ENCODE measurements at places on chromosomes 13 and 19.
A peak's percentile ranks its signal among the peaks of the same experiment; 100 is the strongest.

GRCh38 chr13:72839831-72840426 lies 58.0 kb downstream of the PIBF1 start:
- DNase-seq: no peak

DNA sequence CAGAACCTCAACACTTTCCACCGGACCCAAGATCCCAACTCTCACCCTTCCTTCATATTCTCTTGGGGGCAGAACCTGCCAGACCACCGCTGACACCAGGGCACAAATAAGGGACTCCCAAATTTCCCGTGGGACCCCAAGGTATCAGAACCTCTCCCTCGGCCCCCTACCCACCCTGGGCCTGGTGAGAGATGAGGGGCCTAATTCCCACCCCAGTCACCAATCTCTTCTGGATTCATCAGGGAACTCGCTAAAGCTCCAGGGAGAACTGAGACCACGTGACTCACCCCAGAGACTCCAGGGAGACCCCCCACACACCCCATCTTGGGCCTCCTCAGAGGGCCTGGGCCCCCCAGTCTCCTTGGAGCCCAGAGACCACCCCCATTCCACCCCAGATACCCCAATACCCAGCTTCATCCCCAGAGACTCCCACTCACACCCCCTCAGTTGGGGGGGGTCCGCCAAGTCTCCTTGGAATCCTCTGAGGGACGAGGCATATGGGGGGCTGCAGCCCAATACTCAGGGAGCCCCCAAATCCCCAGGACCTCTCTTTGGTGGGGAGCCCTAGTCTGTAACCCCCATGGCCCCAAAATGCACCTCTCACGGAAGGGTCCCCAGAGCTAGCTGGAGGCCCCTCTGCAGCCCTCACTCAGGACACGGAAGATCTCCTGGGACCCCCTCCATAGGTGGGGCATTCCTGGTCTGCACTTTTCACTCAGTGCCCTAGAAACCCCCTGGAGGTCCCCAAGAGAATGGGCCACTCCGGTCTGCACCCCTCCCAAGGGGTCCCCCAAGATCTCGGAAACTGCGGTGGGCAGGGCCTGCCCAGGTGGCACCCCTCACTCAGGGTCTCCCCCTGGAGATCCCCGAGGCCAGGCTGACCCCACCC lies 1.6 kb downstream of the LMNB2 start:
- no peak for DNase-seq

GRCh38 chr13:80677227-80677626 lies 336.3 kb upstream of the SPRY2 start:
- DNase-seq: no peak

DNA sequence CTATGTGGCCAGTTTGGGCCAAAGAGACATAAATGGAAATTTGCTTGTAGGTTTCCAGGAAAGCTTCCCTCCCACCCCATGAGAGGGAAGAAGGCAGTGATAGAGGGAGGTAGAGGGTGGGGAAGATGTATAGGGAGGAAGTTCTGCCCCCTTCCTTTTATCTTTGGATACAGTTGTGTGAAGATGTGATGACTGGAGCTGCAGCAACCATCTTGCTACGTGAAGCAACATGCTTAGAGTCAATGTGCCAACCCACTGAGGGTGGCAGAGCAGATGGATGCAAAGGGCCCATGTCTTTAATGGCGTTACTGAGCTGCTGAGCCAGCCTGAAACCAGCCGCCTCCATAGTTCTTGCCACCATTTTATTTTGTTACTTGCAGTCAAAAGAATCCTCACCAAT lies 10.7 kb downstream of the VSIG10L start:
- no peak for DNase-seq

GRCh38 chr19:57812226-57812625 lies 2.5 kb downstream of the ZNF552 start:
- no peak for DNase-seq

GRCh38 chr13:64633948-64634347 lies 2596.2 kb downstream of the PCDH9 start:
- no peak for DNase-seq

DNA sequence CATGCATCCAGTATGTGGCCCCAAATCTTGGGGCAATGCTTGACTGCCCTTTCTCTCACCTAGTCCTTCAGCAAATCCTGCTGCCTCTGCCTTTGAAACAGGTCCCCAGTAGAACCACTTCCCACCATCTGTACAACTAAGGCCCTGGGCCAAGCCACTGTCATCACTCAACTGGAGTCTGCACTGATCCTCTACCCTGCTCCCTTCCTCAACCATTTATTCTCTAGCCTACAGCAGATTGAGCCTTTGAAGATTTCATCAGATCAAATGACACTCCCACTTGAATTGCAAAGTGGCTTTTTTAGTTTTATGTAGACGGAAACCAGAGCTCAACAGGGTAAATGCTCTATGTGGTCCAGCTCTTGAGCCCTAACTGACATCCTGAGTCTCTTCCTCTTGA lies 43.5 kb downstream of the ATP8A2 start:
- DNase-seq: no peak

DNA sequence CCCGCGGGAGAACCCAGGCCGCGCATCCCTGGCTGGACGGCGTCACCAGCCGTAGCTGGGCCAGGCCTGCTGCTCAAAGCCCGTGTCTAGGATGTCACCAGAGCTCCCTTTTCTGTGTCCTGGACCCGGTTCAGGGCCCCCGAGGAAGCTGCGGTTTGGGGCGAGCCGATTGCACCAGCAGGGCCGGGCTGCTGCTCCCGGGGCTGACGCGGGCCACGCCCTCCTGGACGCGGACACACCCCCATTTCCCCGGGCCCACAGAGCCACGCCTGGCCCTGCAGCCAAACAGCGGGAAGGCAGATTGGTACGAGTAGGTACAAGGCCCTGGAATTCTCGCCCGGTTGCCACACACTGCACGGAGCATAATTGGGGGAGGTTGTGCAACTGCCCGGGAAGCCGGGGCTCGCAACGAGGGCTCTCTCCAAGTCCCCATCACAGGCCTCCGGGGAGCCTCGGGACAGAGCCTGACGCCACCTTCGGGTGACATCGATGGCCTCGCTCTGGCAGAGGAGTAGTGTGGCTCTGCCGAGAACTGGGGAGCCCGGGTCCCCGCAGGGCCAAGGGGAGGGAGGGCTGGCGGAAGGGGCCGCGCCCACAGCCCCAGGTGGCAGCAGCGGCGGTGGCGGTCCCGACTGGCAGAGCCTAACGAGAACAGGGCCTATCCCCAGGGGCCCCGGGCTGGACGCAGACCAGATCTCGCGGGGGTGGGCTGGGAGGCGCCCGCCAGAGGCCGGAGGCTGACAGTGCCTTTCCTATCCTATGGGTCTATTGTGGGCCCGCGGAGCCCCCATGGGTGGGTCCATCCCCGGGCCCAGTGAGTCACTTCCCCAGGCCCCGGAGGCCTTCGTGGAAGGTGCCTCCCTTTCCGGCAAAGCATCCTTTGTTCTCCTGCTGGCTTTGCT lies 23.5 kb downstream of the KCTD15 start:
- peak; percentile 88 for DNase-seq

- DNase-seq: no peak
These were observed 149.9 kb downstream of the MYO16 start for GRCh38 chr13:108779308-108779707.

DNA sequence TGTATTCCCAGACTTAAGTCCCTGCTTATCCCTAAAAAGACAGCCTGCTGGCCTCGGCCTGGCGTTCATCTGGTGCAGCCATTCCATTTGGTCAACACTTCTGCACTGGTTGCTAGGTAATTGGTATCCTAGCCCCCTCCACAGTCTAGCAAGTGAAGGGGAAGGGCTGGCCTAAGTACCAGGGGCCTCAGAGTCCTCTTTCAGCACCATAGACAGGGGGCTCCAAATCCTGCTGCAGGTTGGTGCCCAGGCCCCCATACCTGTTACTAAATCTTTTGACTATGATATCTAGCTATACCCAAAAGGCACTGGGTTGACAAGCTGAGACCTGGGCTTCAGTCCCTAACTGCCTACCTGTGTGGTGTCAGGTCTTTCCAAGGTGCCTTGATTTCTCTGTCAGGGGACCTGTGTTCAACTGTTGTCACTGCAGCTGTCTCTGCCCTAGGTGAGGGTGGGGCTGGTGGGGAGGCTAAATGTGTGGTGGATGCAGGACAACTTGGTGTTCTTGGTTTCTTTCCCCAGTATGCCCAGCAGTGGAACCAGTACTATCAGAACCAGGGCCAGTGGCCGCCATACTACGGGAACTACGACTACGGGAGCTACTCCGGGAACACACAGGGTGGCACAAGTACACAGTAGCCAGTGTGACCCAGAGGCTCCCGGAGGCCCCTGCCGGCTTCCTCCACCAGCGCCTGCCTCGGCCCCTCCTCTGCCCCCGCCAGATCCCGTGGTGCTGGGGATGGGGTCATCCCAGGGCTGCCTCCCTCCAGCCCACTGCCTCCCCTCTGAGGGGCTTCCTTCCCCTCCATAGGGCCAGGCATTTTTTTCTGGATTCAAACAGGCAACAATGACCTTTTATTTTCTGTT lies 3.8 kb upstream of the CCDC97 start:
- no peak for DNase-seq

- DNase-seq: no peak
These were observed 1.1 kb downstream of the PLEKHJ1 start for GRCh38 chr19:2234996-2235380.

DNA sequence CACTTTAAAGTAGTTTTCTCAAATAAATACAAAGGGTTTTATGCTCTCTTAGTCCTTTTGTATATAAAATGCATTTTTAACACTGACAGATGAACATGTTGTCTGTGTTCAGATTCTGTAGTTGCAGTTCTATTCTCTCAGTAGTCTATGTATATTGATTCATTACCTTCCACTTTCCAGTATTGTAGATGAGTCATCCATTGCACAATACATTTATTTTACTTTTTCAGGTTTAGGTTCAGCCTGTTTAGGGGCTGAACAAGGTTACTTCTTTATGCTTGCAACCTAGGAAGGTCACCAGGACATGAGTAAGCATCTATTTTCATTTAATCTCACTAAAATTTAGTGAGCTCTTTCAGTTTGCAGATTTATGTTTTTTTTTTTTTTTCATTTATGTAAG lies 173.6 kb downstream of the NALCN start:
- no peak for DNase-seq

- DNase-seq: no peak
These were observed 385.4 kb upstream of the PRR20A start for GRCh38 chr13:56755181-56755935.

DNA sequence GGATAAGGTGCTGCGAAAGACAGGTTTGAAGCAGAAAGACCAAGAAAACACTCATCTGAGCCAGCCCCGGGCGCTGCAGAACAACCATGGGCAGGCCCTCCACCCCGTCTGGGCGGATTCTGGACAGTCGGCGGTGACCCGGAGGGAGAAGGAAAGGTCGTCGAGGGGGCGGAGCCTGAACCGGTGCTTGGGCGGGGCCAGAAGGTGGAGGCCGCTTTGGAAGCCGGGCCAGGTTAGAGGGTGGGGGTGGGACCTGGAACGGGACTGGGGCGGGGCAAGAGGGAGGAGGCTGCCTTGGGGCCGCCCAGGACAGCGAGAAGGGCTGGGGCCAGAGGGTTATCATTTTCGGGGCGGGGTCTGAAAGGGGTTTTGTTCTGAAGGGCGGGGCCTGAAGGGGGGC lies 5.0 kb upstream of the ZNF765 start:
- DNase-seq: no peak

DNA sequence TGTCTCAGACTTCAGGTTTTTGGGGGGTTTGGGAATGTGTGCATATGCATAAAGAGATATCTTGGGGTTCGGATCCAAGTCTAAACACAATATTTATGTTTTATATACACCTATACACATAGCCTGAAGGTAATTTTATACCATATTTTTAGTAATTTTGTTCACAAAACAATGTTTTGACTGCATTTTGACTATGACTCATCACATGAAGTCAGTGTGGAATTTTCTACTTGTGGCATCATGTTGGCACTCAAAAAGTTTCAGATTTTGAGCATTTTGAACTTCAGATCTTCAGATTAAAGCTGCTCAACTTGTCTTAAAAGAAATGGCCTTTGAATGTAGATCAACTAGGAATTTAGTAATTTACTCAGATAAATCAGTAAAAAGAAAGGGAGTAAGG lies 712.9 kb upstream of the GPC6 start:
- no peak for DNase-seq

DNA sequence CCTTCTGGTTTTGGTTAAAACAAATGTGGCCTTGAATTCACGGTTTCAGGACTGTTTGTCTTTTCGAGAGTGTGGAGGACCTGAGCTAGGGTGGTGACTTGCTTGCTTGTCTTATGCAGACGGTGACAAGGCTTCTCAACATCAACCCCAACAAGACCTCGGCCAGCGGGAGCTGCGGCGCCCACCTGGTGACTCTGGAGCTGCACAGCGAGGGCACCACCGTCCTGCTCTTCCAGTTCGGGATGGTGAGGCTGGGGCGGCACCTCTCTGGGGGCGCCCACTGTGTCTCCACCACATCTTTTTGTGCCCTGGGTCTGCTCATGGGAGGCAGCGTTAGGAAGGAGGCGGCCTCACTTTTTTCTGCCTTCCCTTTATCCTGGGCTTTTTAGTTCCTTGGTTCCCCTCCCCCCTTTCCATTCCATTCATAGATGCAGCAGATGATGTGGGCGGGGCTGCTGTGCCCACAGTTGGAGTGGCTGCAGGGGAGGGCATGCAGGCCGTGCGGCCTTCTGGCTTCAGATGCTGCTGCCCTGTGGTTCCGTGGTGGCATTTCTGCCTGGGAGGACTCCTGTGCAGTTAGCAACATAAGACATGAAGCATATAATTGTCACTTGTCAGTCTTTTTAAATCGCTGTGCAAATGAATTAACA lies 23.3 kb downstream of the LAMP1 start:
- DNase-seq: no peak

- no peak for DNase-seq
These were observed 7.1 kb upstream of the KLK14 start for GRCh38 chr19:51089786-51090185.

DNA sequence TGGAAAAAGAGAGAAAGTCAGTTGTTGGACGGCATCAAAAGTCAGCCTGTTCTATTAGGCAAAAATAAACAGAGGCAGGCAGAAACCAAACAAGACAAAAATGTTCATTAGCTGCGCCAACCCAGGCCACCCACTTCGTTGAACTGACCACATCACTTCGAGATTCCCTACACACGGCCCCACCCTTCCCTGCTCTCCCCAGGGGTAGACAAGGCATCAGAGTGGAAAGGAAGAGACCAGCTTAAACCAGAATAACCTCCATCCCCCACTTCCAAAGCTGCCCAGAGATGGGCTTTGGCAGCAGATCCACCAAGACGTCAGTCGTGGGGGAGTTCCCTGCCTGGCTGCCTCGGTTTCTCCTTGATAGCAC lies 204.6 kb upstream of the TSHZ3 start:
- no peak for DNase-seq

All from GF-D8 (cell line).